ENCODE measurements at places on chromosomes 2 and 18. TPM values are rescaled to one million over a fixed set of nuclear protein-coding genes. Genes with fewer than 3 reads are reported as not detected.

TTN gene
- 2,245 TPM for total RNA-seq

FAM228A gene
- total RNA-seq: 0.52 TPM

C2orf68 gene
- total RNA-seq: 31.8 TPM

RTP5 gene
- not detected for total RNA-seq

DOCK10 gene
- 15.1 TPM for total RNA-seq

SERPINB8 gene
- 1.0 TPM for total RNA-seq

RFTN2 gene
- 14.1 TPM for total RNA-seq

ERICH2 gene
- total RNA-seq: 0.52 TPM

ALK gene
- total RNA-seq: 0.52 TPM

PROKR1 gene
- total RNA-seq: 0.52 TPM

C2orf15 gene
- total RNA-seq: not detected

CPO gene
- total RNA-seq: not detected

Measured in skeletal muscle tissue (tissue), 5 donors.